ENCODE measurements at places on chromosomes 1 and 21.
A peak's percentile ranks its signal among the peaks of the same experiment; 100 is the strongest.

- DNase-seq = no peak
Measured at GRCh38 chr1:234931404-234931973, 197.1 kb downstream of the TOMM20 start.

DNA sequence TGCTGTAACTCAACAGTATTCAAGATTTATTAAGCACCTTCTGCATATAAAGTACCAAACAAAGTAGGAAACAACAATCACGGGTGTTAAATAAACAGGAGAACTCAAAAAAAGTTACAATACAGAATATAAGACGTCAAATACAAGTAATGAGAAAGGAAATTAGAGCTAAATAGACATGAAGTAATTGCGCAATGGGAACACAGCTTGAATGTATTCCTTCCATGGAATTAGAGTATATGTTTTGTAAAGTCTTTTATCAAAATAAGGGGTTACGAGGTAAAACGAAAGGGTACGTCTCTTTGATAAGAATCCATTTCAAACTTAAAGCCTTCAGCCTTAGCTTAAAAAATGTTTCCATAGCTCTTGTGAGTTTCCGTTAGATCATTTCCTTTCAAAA, 109.1 kb downstream of the SPATA6 start:
- DNase-seq = no peak

GRCh38 chr1:226069811-226070489, 7.4 kb downstream of the H3-3A start:
- no peak for DNase-seq

- DNase-seq = peak; percentile 29
Measured at GRCh38 chr1:8025061-8025670, 943 bp downstream of the ERRFI1 start.

- DNase-seq = peak; percentile 69
Measured at GRCh38 chr1:110524311-110525248, 5.6 kb upstream of the KCNA10 start.

DNA sequence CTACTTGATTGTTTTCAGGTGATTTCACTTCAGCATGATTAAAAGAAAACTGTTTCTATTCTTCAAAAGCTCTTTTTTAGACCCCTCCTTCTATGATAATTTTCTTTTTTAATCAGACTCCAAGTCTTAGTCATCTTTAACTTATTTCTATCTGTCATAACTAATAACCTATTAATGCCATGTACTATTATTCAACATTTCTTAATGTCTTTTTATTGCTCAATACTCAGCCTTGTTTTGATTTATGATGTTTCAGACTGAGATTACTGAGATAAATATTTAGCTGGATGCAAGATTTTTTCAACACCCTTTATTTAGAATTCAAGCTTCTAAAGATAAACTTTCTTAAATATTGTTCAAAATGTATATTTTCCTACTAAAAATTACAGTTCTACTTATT, 53.6 kb downstream of the ATP6V1G3 start:
- no peak for DNase-seq

DNA sequence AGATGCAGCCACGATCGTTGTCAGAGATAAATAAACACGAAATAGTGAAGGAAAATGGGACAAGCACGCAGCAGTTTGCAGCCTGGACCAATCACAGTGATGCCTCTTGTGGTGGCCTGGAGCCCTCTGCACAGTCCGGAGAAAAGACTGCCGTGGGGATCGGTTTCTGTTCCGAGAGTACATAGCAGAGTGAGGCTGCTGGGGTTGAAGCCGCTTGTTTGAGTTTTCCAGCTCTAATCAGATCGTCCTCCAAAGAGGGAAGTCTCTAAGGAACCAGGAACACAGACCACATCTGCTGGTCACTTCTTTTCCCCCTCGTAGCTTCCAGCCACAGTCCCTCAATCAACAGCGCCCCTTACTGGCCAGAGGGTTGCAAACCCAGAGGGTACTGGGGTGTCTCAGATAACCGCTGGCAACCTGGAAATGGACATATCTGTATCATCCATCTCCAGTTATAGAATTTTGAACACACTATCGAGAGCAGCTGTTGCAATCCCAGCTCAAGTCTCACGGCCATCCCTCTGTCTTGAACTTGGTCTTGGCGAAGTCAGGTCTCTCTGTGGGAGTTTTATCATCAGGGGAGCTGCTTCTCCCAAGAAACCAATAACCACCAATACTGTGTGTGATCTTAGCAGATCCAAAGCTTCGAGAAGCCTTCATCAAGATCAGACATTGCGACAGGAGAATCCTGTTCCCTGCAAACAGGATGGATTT, 57.4 kb downstream of the OLIG1 start:
- peak; percentile 79 for DNase-seq

DNA sequence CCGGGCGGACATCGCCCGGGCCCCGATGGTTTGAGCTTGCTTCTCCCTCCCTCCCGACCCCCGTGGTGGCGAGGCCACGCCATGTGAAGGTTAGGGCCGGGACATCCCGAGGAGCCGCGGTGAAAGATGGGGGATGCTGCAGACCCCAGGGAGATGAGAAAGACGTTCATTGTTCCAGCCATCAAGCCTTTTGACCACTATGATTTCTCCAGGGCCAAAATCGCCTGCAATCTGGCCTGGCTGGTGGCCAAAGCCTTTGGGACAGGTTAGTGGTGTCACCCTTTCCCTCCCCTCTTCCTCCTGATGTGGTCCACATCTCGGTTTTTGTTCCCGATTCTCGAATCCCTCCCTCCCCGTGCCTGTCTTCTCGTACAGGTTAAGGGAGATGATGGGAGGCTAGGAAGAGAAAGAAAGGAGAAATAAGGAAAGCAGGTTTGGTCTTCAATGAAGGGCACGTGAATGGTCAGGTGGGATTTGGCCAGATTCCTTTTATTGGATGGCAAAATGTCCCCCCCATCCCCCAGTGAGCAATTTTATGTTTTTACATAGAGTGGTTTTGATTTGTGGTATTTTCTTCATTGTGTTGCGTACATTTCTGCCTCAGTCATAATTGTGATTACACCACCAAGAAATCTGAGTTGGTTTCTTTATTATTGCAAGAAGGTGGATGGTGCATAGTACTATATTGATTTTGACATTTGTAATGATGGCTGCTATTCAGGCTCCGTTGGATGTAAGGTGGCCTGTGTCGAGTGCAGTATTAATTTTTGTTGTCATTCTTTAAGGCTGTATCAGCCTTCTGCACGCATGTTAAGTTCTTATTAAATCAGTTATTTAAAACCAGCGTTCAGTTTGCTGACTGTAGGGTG, 1.2 kb downstream of the CAMSAP2 start:
- DNase-seq = peak; percentile 35

DNA sequence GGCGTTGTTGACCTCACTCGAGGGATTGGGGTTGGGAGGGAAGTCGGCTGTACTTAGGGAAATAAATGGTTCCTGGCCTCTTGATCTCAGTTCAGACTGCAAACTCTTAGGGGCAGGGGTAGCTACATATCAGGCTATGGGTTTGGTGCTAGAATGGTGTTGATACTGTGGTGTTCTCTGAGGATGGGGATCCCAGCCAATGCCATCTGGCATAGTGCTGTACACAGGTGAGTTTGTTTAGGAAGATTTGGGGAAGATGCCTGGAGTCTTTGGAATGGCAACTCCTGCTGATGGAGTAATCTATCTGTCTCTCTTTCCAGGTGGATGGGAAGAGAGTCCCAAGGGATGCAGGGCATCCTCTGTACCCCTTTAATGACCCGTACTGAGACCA, 14.3 kb upstream of the NASP start:
- no peak for DNase-seq

GRCh38 chr1:65108025-65108642, 39.9 kb upstream of the AK4 start:
- DNase-seq = no peak

DNA sequence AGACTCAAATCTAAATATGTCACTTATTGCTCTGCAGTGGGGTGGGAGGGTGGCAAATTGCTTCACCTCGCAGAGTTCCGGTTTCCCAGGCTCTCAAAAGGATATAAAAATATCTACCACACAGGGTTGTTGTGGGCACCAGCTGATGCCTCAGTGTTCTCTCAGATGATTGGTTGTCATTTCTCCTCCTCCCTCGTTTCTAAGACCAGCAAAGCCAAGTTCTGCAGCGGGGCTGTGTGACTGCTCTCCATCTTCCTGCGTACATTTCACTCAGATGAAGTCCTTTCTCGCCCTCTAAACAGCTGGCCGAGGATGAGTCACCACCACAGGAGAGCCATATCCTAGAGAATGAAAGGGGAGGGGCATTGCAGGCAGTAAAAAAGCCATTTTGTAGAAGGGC, 35.0 kb upstream of the VWA5B1 start:
- DNase-seq = peak; percentile 41

DNA sequence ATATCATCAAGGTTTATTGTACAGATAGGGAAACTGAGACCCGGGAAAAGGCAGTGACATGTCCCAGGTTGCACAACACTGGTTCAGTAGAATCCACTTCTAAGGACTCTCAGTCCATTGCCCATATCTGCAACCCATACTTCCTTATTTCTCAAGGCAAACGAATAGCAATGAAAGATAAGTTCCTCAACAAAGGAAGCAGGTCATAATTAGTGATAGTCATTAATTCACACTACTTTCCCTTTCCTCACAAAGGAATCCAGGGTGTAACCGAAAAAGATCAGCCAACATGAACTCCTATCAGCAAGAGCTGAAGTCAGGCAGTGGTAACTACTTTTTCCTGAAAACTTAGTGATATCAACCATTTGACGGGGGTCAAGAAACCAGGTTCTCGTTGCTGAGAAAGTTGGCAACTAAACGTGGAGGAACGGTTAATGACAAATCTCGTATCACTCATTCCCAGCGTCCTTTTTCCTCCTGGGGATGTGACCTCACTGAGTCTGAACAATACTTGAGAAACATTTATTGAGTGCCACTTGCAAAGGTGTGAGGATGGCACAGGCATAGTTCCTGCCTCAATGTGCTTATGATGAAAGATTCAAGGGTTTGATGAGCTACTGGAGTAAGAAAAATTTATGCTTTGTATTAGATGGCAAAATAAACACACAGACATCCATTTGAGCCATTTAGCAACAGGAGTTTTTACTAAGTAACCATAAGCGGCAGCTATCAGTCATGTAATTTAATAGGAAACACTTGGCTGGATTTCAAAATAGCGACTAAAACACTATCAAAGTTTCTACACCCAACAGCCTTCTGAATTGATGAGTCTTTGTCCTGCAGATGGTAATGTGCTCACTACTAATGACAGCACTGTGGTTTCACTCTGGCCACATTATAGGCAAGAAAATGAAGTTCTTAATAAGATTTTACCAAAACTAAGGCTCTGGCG, 82.3 kb downstream of the PLPP3 start:
- peak; percentile 80 for DNase-seq

DNA sequence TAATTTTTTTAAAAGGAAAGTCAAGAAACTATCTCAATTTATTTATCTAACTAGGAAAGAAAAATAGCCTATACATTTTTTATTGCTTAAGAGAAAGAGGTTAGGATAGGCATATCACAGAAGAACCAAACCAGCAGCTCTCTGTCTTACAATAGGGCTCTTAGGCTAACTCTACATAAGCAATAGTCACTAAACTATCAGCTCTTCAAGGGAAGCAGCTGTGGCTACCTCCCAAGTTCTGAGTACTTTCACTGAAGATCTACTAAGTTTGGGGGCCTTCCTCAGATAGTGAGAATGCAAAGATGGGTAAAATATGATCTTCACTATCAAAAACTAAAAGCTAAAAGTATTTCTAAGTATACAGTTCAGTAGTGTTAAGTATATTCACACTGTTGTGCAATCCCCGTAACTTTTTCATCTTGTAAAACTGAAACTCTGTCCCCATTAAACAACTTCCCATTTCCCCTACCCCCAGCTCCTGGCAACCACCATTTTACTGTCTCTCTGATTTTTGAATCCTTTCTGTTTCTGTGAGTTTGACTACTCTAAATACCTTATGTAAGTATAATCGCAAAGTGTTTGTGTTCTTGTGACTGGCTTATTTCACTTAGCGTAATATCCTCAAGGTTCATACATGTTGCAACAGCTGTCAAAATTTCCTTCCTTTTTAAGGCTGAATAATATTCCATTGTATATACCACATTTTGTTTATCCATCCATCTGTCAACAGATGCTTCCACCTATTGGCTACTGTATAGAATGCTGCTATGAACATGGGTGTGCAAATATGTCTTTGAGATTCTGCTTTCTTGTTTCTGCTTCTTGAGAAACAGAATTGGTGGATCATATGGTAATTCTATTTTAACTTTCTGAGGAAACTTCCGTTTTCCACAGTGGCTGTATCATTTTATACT, 73.3 kb downstream of the ACBD6 start:
- DNase-seq = no peak

DNA sequence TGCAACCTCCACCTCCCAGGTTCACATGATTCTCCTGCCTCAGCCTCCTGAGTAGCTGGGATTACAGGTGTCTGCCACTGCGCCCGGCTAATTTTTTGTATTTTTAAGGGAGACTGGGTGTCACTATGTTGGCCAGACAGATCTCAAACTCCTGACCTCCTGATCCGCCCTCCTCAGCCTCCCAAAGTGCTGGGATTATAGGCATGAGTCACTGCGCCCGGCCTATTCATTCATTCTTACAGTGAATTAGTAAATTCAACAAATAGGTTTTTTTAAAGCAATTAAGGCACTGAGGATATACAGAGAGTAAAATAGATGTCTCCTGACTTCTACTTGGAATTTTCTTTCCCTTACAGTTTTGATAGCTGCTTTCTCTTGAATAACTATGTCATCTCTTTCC, 43.5 kb downstream of the CDC42 start:
- no peak for DNase-seq

- DNase-seq = no peak
Measured at GRCh38 chr1:62712336-62713243, 24.4 kb upstream of the DOCK7 start.

DNA sequence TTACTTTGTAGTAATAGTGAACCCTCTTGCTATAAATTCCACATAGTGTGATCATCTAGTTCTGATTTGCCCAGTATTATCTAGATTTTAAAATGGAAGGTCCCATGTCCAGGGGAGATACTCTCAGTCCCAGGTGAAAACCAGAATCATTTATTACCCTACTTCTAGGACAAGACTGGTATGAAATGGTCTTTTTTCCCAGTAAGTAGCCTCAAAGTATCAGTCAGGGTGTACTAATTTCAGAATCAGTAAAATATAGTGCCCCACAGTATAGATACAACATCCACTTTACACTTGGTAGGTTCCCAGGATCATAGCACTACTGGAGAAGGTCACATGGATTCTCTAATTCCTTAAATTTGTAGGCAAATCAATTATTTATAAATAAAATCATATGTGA, 318.3 kb downstream of the GRIK1 start:
- DNase-seq = no peak

- no peak for DNase-seq
Measured at GRCh38 chr21:39204134-39204533, 20.9 kb upstream of the PSMG1 start.

Data from dermis blood vessel endothelial cell (primary cell).